Mononuclear cell (primary cell): ENCODE measurements at places on chromosomes 16 and 17. TPM values are rescaled to one million over a fixed set of nuclear protein-coding genes. Genes with fewer than 3 reads are reported as not detected.

ARL5C gene
- not detected for total RNA-seq

WFDC1 gene
- 0.10 TPM for total RNA-seq

CHST6 gene
- total RNA-seq: not detected

RPH3AL gene
- total RNA-seq: 1.5 TPM

PYDC1 gene
- total RNA-seq: not detected

GGA3 gene
- total RNA-seq: 36.9 TPM

TBX21 gene
- 15.7 TPM for total RNA-seq

SLC16A11 gene
- 0.63 TPM for total RNA-seq

CORO1A gene
- 361 TPM for total RNA-seq

CLEC10A gene
- total RNA-seq: 8.6 TPM

TMED6 gene
- total RNA-seq: 1.0 TPM

ASIC2 gene
- not detected for total RNA-seq

KRT20 gene
- total RNA-seq: not detected

KRTAP4-1 gene
- not detected for total RNA-seq

RBFOX1 gene
- total RNA-seq: not detected

HLF gene
- 1.7 TPM for total RNA-seq

IGSF6 gene
- 13.9 TPM for total RNA-seq

PRSS36 gene
- 1.2 TPM for total RNA-seq

PARD6A gene
- total RNA-seq: 3.0 TPM

NACA2 gene
- total RNA-seq: 0.31 TPM

TBC1D3H gene
- total RNA-seq: not detected

PLA2G10 gene
- not detected for total RNA-seq

LHX1 gene
- not detected for total RNA-seq

HOXB8 gene
- total RNA-seq: 0.10 TPM

AGRP gene
- total RNA-seq: not detected

MYH13 gene
- not detected for total RNA-seq

HIRIP3 gene
- 3.9 TPM for total RNA-seq

P2RX1 gene
- 31.6 TPM for total RNA-seq

MT1G gene
- not detected for total RNA-seq

SLC35G6 gene
- not detected for total RNA-seq

RAB34 gene
- total RNA-seq: 27.0 TPM

FBXO39 gene
- total RNA-seq: 0.73 TPM

AATK gene
- 2.0 TPM for total RNA-seq

HEATR9 gene
- total RNA-seq: 0.63 TPM

RASD1 gene
- total RNA-seq: 1.6 TPM

SLFN14 gene
- 3.8 TPM for total RNA-seq

SHBG gene
- total RNA-seq: not detected

SKAP1 gene
- 40.1 TPM for total RNA-seq

TBC1D3L gene
- 2.9 TPM for total RNA-seq

KRT13 gene
- 0.73 TPM for total RNA-seq

KIAA0753 gene
- total RNA-seq: 6.8 TPM

NEK8 gene
- 1.4 TPM for total RNA-seq

MMP15 gene
- total RNA-seq: 0.10 TPM

KRT25 gene
- total RNA-seq: not detected

ELMO3 gene
- 0.31 TPM for total RNA-seq

METRNL gene
- total RNA-seq: 72.7 TPM

BCL6B gene
- total RNA-seq: not detected

CAPNS2 gene
- not detected for total RNA-seq

PPY gene
- not detected for total RNA-seq

CES5A gene
- not detected for total RNA-seq

DBNDD1 gene
- 1.8 TPM for total RNA-seq

PRAC2 gene
- total RNA-seq: not detected

SEPTIN12 gene
- not detected for total RNA-seq

KCTD19 gene
- under 0.01 TPM for total RNA-seq

SLC5A11 gene
- 0.31 TPM for total RNA-seq

RCVRN gene
- total RNA-seq: 0.10 TPM

SDR42E2 gene
- total RNA-seq: 0.52 TPM

TBC1D3I gene
- total RNA-seq: not detected
